Spleen (tissue), 13 donors: ENCODE measurements at places on chromosomes 5 and 9. TPM values are rescaled to one million over a fixed set of nuclear protein-coding genes. Genes with fewer than 3 reads are reported as not detected.

The SLC22A4 gene
- total RNA-seq, result 6.3 TPM

DNA sequence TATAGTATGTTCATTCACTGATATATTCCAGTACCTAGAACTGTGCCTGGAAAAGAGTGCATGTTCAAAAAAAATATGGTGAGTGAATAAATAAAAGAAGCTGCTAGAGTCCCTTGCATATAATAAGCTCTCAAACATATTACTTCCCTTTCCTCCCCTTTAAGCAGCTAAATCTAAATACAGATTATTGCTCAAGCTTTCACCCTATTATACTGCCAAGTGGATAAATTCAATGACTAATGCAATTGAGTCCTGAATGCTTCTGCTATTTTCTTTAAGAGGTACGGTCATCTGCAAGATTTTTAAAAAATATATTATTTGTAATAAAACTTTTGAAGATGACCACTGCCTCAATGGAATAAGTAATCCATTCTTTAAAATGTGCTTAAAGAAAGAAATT lies 248.4 kb downstream of the PLK2 start:
- no peak for DNase-seq

DNA sequence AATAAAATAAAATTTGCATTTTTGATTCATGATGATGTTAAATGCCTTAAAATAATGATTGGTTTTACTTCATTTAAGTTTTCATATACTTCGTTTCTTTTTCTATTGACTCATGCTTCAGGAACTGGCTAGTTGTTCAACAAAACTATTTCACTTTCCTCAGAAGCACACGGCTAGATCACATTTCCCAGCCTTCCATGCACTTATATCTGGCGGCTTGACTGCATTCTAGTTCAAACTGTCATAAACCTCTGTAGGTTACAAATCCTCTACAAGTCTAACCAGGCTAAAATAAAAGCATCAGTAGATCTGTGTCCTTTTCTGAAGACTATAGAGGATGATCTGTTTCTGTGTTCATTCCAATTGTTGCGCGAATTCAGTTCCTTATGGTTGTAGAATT lies 46.3 kb upstream of the CNTLN start:
- no peak for DNase-seq

DNA sequence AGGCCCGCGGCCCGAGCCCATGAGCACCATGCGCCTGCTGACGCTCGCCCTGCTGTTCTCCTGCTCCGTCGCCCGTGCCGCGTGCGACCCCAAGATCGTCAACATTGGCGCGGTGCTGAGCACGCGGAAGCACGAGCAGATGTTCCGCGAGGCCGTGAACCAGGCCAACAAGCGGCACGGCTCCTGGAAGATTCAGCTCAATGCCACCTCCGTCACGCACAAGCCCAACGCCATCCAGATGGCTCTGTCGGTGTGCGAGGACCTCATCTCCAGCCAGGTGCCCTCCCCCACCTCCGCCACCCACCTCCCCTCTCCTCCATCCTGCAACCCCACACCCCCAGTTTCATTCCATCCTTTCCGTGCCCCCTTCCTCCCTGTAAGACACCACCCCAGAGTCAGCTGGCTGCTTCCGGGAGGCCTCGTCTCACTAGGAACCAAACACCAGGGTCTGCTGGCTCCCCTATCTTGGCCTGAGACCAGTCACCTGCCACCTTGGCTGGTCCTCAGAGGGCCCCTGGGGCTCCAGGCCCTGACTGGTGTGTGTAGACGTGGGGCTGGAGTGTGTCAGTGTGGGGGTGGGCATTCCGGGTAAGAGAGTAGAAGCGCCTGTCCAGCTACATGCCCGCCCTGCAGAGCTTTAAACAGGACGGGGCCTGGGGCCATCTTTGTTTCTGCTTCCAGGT lies 655 bp downstream of the GRIN1 start:
- no peak for DNase-seq

GRCh38 chr5:64184832-64185231 lies 19.2 kb downstream of the RNF180 start:
- DNase-seq, result no peak

- no peak for DNase-seq
Measured at GRCh38 chr5:124342027-124342471, 404.4 kb downstream of the ZNF608 start.

GRCh38 chr9:117344892-117345660 lies 69.8 kb downstream of the ASTN2 start:
- no peak for DNase-seq

DNA sequence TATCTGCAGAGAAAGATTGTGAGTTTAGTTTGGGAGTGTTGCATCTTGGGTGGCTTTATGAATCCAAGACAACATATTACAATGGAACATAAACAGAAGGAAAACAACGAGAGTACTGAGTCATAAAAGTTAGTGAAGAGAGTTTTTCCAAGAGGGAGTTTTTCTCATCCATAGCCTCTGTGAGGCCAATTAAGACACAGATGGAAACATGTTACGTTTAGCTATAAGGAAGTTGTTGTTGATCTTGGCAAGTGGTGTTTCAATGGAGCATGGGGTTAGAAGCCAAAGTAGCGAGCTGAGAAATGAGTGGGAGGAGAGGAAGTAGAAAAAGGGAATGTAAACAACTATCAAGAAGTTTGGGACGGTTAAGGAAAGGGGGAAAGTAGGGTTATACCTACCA lies 53.3 kb upstream of the SPATA31D4 start:
- no peak for DNase-seq
